Astrocyte of the spinal cord (primary cell): ENCODE measurements at places on chromosomes 3 and 15.
A peak's percentile ranks its signal among the peaks of the same experiment; 100 is the strongest.

- no peak for DNase-seq
Observed at GRCh38 chr3:197266331-197266730, 32.1 kb downstream of the DLG1 start.

DNA sequence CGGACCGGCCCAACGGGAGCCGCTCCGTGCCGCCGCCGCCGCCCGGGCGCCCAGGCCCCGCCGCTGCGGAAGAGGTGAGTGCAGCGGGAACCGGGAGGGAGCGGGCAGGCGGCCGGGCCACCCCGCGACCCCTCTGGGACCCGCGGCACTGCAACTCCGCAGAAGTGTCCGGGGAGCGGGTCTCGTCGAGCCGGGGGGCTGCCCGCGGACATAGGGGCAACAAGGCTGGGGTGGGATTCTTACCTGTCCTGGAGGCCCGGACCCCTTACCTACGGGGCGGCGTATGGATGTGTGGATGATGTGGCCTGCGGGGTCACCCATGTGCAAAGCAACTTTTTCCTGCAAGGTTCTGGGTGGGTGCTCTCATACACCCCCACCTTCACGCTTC, 361 bp downstream of the SEMA3F start:
- DNase-seq = no peak

DNA sequence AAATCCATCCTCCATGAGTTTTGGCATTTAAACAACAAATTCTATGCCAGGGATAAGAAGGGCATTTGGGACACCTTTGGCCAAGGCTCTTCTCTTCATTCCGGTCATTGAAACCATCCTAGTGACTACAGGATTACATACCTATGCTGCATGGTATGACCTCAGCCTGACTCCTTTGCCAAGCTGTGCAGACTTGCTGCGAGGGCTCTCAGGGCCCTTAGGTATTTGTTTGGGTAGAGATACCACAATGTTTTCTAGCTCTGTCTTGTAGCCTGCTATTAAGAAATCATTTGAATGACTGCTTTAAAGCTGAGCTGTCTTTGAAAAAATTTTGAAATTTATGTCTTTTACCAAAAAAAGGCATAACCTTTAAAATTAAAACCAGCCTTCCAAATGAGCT, 749.8 kb upstream of the SGO1 start:
- no peak for DNase-seq

DNA sequence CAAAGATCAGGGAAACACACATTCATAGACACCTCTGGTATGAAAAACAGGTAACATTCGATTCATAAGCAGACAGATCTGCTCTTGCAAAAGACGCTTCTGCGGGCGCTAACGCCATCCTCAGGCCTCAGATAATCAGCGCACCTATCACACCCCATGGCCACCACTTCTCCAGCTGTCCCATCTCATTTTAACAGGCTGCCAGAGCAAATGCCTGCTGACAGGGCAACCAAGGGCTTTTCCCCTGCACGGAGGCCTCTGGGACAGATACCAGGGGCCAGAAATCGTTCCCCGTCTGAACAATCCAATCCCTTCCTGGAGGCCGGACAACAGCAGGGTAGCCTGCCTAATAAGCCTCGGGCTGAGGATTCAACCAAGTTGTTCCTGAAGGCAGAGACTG, 15.2 kb downstream of the ABCC5 start:
- DNase-seq = no peak

DNA sequence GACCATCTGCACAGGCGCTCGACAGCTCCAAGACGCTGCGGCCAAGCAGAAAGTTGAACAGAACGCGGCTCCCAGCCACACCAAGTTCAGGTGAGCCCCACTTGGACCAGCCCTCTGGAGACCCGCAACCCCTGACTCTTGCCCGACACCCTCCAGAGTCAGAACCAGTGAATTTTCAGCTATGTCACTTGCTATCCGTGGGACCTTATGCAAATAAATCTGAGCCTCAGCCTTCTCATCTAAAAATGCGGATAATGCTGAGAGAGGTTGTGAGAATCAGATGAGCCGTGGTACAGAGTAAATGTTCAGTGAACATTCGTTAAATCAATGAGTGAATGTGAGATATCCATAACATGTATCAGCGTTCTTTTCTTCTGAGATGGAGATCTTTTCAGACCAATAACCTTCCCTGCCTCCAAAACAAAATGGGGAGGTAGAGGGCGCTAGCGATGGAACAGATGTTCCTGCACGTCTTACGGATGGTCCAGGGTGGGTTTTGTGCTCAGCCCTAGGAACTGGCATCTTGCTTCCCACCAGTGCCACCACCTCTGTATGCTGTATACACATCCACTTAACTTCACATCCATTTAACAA, 524 bp downstream of the MRPS11 start:
- peak; percentile 16 for DNase-seq

DNA sequence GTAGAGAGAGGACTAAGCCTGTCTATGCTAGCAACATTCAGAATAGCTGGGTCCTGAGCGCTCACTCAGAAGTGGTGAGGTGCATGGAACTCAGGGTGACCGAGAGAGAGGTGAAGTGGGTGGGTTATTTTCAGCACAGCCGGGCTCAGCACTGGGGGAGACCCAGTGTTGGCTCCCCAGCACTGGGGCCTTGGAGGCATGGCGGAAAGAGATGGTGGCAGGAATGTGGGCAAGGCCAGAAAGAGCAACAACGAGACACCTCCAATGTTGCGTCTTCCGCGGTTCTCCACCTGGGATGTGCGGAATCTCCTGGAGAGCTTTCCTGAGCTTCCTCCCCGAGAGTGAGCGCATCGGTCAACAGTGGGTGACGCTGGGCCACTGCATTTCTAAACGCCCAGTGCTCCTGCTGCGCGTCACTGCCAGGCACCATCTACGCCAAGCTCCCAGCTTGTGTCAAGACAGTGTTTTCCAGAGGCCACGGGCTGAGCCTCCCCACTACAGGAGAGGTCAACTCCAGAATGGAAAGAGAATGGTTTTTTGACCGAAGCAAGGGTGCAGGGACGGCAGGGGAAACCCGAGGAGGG, 148.4 kb downstream of the ADAMTS17 start:
- no peak for DNase-seq

GRCh38 chr15:23566651-23567050, 1.2 kb downstream of the MKRN3 start:
- peak; percentile 8 for DNase-seq

DNA sequence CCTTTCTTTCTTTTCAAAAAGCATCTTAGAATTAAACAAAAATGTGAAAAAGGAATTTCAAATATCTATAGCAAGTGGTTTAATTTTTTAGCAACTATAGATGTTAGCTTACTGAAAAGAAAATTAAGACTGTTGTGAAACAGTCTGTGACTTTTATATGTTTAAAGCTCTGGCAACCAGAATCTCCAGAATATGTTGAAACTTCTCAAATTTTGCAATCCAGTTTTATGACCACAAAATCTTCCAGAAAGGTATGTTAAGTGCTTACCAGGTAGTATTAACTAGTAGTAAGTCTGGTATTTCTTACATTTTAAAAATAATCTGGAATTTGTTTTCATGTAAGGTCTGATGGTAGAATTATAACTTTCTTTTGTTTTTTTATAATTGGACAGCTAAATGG, 235.0 kb downstream of the SLC9A9 start:
- DNase-seq = no peak

GRCh38 chr3:158249183-158249582, 139.3 kb downstream of the RSRC1 start:
- DNase-seq = no peak

DNA sequence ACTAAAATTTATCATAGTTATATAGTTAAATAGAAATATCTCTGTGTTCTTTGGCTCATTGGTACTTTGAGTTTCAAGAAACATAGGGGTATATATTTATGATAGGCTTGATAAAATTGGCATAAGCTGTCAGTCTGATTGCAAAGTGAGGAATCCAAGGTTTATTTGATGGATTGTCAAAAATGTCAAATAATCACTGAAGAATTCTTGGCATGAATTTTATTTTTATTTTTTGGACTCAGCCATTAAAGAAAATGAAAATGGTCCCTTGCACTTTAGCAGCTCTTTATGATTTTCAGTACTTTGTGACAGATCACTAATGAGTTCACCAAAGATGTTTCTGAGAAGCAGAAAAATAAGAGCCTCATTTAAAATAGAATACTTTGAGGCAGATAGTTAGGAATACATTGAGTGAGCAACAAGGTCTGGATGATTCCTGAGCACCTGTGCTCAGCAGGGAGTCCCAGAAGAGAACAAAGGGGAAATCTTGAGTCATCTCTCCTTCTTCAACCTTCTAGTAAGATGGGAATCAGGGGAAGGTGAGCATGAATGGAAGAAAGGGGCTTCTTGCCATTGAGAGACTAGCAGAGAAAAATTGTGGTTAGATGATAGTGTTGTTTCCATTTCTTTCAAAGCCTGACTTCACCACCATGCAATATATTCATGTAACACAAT, 85.3 kb upstream of the VEPH1 start:
- DNase-seq = no peak

DNA sequence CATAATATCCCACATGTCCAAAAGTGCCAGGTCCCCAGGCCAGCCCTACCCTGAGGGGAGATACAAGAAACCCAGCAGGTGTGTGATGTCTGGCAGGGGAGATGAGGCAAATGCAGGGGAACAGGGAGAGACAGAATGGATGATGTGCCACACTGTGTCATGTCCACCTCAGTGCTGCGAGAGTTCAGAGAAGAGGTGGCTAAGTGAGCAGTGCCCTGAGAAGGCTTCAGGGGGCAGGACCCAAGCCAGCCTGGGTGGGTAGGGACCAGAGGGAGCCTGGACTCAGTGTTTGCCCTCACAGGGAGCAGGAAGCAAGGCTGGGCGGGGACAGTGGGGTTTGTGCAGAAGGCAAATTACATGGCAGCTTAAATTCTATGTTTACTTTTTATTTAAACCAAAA, 61.2 kb downstream of the KLHL6 start:
- DNase-seq = no peak

DNA sequence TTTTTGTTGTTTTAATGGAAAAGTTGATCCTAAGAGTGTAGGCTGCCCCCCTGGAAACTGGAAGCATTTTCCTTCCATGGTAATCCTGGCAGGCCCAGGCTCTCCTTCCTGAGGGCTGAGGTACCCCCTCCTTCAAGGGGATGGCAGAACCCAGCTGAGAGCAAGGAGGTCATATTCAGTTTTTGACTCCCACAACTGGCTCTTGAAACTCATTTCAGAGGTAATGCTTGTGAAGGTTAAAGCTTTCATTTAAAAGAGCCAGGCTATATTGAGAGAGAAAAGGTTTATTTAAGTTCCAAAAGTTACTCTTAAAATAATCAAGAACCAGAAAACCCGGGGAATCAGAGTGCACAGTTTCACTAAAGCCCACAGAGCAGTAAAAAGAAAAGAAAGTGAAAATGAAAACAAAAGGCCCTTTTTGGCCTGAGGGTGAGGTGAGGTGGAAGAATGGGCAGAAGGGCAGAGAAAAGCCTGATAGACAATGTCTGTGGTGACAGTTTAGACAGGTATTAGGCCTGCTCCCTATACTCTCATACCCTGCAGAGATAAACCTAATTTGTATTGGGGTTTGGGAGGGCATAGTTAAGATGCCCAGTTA, 47.0 kb upstream of the RBP1 start:
- no peak for DNase-seq
